ENCODE measurements at places on chromosomes 4 and X. TPM values are rescaled to one million over a fixed set of nuclear protein-coding genes. Genes with fewer than 3 reads are reported as not detected.

NRK gene
- 0.77 TPM for total RNA-seq

GAGE13 gene
- not detected for total RNA-seq

FRMD7 gene
- 0.26 TPM for total RNA-seq

DCAF4L1 gene
- total RNA-seq: 0.17 TPM

PCDH10 gene
- 0.66 TPM for total RNA-seq

PF4V1 gene
- not detected for total RNA-seq

- H3K27me3 ChIP-seq: no peaks in the 10 kb centered on the region
- no peak overlapping the region for H3K4me3 ChIP-seq
- H3K4me1 ChIP-seq: peaks cover 13% of the 10 kb centered on the region
- H3K36me3 ChIP-seq: no peaks in the 10 kb centered on the region
These were observed 186.4 kb upstream of the PUDP start for GRCh38 chrX:7334253-7334935.

GRCh38 chrX:74117962-74118902 is 185.7 kb upstream of the ZCCHC13 start:
- no peak for DNase-seq
- H3K27me3 ChIP-seq: no peaks in the 10 kb centered on the region
- H3K36me3 ChIP-seq: no peaks in the 10 kb centered on the region
- no peak overlapping the region for H3K4me3 ChIP-seq
- H3K27ac ChIP-seq: no peak overlapping the region

GRCh38 chr4:11768251-11768972 is 339.7 kb upstream of the HS3ST1 start:
- H3K27me3 ChIP-seq: no peaks in the 10 kb centered on the region
- H3K27ac ChIP-seq: no peak overlapping the region
- no peaks in the 10 kb centered on the region for H3K4me1 ChIP-seq
- no peak overlapping the region for H3K4me3 ChIP-seq

- no peaks in the 10 kb centered on the region for H3K4me1 ChIP-seq
- no peak overlapping the region for H3K27ac ChIP-seq
- no peaks in the 10 kb centered on the region for H3K27me3 ChIP-seq
- H3K36me3 ChIP-seq: no peaks in the 10 kb centered on the region
- H3K4me3 ChIP-seq: no peak overlapping the region
- no peak for DNase-seq
These were observed 11.7 kb downstream of the ALB start for GRCh38 chr4:73415807-73416238.

DNA sequence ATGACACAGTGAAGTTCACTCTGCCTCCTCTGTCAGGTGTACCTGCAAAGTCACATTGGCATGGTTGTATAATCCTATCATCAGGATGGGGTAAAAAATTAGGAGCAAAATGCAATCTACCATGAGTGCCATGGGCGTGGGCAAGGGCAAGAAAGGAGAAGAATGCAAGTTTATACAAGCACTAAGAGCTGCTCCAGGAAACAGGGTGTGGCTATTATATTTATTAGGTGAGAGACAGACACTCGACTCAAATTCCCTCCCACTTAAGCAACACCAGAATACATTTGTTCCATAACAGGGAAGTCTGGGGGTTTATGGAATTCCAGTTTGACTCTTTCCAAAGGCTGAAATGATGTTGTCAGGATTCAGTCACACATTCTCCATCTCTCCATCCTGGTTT is 378.8 kb downstream of the BCOR start:
- peaks cover 3% of the 10 kb centered on the region for H3K4me1 ChIP-seq
- no peaks in the 10 kb centered on the region for H3K36me3 ChIP-seq
- no peak overlapping the region for H3K4me3 ChIP-seq

DNA sequence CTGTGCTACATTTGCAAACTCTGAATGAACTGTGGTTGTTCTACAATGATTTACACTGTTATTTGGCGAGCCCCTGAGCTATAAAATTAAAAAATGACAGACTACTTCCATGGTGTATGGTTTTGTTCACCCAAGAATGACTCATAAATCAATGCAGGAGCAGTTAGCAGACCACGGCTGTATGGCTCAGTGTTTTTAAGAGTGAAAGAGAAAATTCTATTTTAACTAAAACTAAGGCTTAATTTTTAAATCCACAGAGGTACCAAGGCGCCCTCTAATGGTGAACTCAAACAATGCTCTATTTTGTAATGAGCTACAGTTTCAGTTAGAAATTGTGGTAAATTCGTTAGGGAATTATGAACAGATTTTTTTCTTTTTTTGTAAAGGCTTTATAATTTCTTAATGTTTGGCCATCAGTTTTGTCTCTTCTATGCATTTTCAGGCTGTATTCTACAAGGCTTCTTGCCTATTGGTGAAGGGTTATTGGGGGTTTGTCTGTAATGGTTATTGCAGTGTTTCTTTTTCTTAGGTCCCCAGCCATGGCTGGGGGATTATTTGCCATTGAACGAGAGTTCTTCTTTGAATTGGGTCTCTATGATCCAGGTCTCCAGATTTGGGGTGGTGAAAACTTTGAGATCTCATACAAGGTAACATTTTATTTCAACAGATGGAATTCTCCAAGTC is 32.5 kb downstream of the HMGB2 start:
- H3K27ac ChIP-seq: no peak overlapping the region
- no peaks in the 10 kb centered on the region for H3K4me1 ChIP-seq
- DNase-seq: peak; percentile 51
- H3K27me3 ChIP-seq: no peaks in the 10 kb centered on the region
- H3K36me3 ChIP-seq: no peaks in the 10 kb centered on the region

GRCh38 chr4:112316360-112316759 is 19.2 kb downstream of the ALPK1 start:
- H3K36me3 ChIP-seq: no peaks in the 10 kb centered on the region
- H3K27me3 ChIP-seq: no peaks in the 10 kb centered on the region
- H3K4me3 ChIP-seq: no peak overlapping the region
- no peak overlapping the region for H3K27ac ChIP-seq

Measured in fibroblast of lung (primary cell).